ENCODE measurements at places on chromosomes 5 and 9.

- no peak for DNase-seq
These were observed 68.8 kb upstream of the ICE1 start for GRCh38 chr5:5353681-5354080.

DNA sequence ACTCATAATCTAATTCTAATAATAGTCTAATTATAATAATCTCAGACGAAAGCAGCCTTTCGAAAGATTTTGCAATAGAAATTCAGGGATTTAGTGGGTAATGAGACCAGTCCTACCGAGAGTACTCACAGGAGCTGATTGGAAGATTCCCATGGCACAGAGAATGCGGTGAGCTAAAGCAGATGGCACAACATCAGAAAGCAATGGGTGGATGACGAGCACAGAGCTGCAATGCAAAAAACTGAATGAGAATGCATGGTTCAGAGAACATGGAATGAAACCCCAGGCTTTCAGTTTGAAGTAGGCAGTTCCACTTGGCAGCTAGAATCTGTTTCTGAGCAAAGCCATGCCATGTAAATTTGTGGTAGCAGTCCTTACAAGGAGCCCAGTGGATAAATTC is 78.2 kb upstream of the SPINK5 start:
- DNase-seq: no peak

DNA sequence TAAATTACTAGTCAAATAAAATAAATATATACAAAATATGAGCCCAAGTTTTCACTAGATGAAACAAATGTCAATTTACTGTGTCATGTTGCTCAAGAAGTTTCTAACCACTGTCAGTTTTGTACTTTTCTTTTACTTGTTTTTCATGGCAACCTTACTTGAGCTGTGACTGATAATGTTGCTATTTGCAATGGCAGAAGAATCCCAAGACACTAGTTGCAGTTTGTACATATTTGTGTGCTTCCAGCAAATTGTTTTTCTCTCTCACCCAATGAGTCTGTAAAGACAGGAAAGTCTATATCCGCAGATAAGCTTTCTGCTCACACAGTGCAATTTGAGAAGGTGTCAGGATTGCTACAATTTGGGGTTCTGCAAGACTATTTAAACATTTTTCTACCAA is 338.6 kb upstream of the PCSK5 start:
- DNase-seq: no peak

DNA sequence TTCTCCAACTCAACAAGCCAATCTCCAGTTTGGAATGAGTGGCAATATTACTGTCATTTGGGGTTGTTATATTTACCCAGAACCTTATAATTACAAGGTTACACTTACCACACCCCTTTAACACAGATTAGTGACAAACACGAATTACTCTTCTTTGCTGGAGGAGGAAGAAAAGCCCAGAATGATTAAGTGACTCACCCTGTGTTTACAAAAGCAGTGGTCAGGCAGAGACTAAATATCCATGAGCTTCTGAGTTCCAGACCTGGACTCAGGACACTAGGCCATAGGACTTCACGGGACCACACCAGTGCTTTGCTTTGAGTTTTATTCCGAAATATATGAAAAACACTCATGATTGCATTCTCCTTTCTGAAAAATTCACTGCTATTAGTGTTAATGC is 370.8 kb downstream of the TLE1 start:
- DNase-seq: no peak

- DNase-seq: no peak
These were observed 6.6 kb upstream of the FAM151B start for GRCh38 chr5:80481019-80481893.

GRCh38 chr5:96703995-96704394 is 41.8 kb downstream of the CAST start:
- no peak for DNase-seq

- no peak for DNase-seq
These were observed 336.9 kb upstream of the PDE4D start for GRCh38 chr5:60230456-60230855.

DNA sequence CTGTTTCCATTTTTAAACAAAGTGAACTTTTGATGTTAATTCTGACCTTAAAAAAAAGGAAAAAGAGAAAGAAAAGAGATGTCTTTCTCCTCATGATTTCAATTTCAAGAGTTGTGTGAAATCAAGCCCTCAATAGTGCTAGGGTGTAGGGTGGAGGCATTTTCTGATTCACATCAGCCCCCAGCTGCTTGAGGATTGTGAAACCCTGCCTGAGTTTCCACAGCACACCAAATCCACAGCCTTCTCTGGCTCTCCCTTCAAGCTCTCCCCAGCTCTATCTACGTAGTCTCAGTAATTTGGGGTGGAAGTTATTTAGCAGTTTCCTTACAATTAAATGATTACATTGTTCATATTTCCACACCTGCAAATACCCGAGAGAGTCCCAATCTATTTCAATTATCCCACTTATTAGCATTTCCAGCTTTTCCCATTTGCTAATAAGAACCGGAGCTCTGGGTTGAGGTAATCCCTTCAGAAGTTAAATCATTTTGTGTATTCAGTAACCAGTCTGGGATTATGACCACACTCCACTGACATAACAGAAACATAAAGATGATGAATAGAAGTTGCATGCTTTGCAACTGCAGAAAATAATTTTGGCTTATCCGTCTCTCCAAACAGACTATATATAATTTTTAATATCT is 54.9 kb downstream of the MTX3 start:
- no peak for DNase-seq

GRCh38 chr5:14753292-14753691 is 88.8 kb downstream of the OTULIN start:
- no peak for DNase-seq

GRCh38 chr5:6360323-6361072 is 17.8 kb downstream of the MED10 start:
- DNase-seq: no peak

GRCh38 chr9:101628173-101628572 is 33.4 kb upstream of the PPP3R2 start:
- DNase-seq: no peak

GRCh38 chr5:32123889-32124676 is 50.0 kb downstream of the GOLPH3 start:
- DNase-seq: no peak

DNA sequence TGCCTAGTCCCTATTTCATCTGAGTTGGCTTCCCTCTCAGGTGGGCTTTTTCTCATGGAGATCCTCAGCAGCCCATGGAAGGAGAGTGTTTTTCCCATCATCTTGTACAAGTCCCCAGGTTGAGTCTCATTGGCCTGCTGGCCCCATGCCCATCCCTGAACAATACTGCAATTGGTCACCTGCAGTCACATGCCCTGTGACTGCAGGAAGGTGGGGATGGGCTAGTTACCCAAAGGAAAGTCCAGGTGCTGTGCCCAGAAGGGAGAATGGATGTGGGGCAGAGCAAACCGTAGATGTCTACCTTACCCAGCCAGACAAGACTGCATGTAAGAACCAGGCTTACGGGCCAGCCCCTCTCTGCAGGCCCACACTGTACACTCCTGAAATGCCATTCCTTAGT is 54.0 kb upstream of the SAP30L start:
- no peak for DNase-seq

GRCh38 chr5:178382754-178383164 is 150.2 kb upstream of the PHYKPL start:
- DNase-seq: no peak

DNA sequence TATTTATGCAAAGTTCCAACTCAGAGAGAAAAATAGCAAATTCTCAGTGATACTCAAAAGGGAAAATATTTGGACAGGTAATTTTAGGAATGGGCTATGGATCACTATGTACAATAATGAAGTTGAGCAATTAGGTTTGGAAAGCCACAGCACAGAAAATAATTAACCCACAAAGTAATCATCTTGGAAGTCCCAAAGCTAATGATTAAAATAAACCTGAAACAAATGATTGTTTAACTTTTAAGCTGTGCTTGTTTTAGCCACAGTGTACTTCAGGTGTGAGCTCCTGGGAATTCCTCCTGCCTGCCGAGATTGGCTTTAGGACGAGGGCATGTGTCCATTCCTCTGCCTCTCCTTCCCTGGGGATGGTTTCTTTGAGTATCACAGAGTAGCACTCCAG is 403.9 kb downstream of the ZSWIM6 start:
- DNase-seq: no peak

GRCh38 chr5:9284781-9285307 is 261.0 kb downstream of the SEMA5A start:
- no peak for DNase-seq

DNA sequence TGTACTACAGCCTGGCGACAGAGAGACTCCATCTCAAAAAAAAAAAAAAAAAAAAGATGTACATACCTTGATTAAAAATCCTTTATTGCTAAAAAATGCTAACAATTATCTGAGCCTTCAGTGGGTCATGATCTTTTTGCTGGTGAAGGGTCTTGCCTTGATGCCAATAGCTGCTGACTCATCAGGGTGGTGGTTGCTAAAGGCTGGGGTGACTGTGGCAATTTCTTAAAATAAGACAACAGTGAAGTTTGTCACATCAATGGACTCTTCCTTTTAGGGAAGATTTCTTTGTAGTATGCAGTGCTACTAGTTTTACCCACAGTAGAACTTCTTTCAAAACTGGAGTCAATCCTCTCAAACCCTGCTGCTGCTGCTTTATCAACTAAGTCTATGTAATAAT is 33.9 kb upstream of the OTULINL start:
- DNase-seq: no peak

- DNase-seq: no peak
These were observed 43.7 kb downstream of the SLC36A1 start for GRCh38 chr5:151491062-151491461.

GRCh38 chr5:92674321-92674720 is 906.7 kb downstream of the NR2F1-AS1 start:
- no peak for DNase-seq

GRCh38 chr5:96262105-96262504 is 170.9 kb downstream of the PCSK1 start:
- no peak for DNase-seq

- no peak for DNase-seq
These were observed 57.7 kb downstream of the MAPKAP1 start for GRCh38 chr9:125649315-125649714.

GRCh38 chr9:116191576-116192415 is 38.2 kb downstream of the PAPPA start:
- peak; percentile 94 for DNase-seq

DNA sequence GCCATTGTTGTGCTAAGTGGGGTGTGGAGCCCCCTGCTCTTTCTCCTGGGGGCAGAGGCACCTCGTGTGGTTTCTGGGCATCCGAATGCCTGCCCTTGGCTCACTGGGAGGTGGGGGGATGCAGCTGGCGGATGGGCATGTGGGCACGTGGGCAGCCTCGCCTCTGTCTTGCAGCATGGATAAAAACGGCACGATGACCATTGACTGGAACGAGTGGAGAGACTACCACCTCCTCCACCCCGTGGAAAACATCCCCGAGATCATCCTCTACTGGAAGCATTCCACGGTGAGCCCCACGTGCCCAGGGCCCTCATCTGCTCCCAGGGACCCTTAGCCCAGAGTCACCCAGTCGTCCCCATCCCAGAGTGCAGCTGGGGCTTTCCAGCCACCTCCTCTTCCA is 25.3 kb downstream of the PTGES2 start:
- no peak for DNase-seq

DNA sequence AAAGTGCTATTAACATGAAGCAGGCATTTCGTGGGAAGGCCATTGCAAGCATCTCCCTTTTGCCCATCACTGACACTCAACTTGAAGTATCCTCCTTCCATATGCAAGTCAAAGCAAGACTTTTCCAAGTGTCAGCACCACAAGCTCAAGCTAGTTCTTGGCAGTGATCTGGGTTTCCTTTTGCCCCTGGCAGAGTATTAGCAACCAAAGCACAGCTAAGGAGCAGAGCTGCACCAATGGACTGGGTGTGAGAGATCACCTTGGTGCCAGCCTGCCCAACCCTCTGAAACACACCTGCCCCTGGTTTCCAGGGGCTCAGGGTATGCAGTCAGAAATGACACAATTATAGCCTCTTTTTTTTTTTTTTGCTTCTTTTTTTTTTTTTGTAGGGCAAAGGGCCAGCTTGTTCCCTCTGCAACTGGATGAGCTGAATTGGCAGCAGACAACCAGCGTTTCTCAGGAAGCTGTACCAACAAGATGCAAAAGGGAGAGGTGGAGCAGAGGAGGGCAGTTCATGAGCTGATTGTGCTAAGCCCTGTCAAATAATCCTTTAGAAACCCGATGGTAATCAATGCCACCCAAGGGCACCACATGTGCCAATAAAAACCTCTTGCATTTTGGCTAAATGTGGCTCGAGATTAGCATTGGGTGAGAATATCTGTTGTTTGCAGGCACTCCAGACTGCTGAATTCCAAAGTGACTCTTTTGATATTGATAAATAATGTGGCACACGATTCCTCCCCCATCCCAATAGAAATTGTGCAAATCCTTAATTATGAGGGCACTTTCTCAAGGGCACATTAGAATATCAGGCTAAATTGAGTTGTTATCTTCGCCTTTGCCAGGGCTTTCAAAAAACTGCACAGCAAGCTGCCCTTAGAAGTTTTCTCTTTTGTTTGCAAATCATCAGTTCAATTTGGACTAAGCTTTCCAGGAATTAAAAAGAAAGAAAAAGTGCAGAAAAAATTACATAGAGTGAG is 192.4 kb downstream of the GAS1 start:
- DNase-seq: no peak

DNA sequence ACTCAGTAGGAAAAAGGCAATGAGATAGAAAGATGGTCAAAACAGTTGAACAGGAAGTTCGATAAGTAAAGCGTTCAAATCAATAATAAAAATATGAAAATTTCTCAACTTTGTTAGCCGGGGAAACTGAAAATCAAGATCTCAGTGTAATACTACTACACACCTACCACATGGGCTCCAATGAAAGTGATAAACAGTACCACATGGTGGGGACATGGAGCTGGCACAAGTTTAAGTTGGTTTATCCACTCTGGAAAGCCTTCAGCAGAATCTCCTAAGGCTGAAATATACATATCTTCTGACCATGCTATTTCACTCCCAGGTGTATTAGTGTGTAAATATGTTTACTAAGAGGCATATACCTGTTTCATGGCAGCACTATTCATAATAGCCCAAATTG is 126.8 kb downstream of the NXNL2 start:
- no peak for DNase-seq

DNA sequence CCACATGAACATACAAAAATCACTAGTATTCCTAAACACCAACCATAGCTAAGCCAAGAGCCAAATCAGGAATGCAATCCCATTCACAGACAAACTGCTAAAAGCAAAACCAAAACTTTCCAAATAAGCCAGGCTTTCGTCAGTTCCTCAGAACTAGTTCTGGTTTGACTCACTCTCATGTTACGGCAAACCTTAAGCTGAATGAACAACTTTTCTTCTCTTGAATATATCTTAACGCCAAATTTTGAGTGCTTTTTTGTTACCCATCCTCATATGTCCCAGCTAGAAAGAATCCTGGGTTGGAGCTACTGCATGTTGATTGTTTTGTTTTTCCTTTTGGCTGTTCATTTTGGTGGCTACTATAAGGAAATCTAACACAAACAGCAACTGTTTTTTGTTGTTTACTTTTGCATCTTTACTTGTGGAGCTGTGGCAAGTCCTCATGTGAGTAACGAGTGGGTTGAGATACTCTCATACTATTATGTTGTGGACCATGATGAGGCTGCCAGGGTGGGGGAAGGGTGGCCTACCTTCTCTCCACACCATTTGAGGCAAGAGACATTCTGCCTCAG is at the start of gene PDCD1LG2:
PDCD1LG2 (plus strand) TSS at position 172 of the 572 bp plus-strand sequence. CDS start 12,016 bp downstream, outside the sequence.
- no peak for DNase-seq
